Occipital lobe (tissue), 3 donors: ENCODE measurements at places on chromosomes 16 and 17. TPM values are rescaled to one million over a fixed set of nuclear protein-coding genes. Genes with fewer than 3 reads are reported as not detected.

IL34 gene
- total RNA-seq: 1.7 TPM

DNA sequence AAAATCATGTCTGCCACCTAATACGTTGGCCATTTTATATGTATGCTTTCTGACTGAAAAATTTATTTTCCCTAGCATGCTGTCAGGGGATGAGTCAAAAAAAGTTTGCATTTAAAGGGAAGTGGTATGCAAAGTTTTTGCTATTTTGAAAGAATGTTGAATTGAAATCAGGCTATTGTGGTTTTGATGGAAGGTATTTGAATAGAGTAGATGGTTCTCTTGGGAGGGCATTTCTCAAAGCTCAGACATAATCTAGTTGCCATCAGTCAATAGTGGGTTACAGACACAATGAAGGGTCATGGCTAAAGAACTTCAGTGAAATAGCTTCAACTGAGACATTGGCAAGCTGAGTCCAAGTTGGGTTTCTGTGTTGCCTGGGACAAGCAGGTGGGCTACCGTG is 102.4 kb downstream of the MAP2K6 start:
- no peak for DNase-seq

GAS2L2 gene
- total RNA-seq: 0.16 TPM

- no peak for DNase-seq
Measured at GRCh38 chr16:27374804-27375425, 27.1 kb upstream of the IL21R start.

OR2C1 gene
- 0.62 TPM for total RNA-seq

TTC19 gene
- 36.8 TPM for total RNA-seq

DGKE gene
- 42.0 TPM for total RNA-seq

GRCh38 chr17:2174468-2175293 is 119.8 kb downstream of the HIC1 start:
- no peak for DNase-seq

RSAD1 gene
- 24.2 TPM for total RNA-seq

TBC1D3C gene
- total RNA-seq: not detected

SPATA32 gene
- total RNA-seq: not detected

GPR139 gene
- 1.4 TPM for total RNA-seq

TMEM231 gene
- 17.0 TPM for total RNA-seq

DNA sequence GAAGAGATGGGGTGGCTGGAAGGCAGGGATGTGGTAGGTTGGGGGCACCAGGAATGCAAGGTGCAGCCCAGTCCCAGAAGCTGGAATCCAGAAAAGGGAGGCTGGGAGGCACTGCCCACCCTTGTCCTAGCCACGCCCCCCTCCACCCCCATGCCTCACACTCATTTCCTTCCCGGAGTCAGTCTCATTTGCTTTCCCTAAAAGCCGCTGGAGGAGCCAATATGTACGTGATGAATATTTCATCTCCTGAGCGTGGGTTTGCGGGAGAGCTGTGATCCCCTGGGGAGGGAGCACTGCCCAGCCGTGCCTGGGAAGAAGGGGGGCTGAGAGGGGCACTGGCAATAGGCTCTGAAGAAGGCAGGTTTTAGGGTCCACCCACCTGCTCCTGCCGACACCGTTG is 124.5 kb upstream of the LHX1 start:
- no peak for DNase-seq

- no peak for DNase-seq
Measured at GRCh38 chr16:31200821-31201568, 1.6 kb downstream of the PYCARD start.

COX6A2 gene
- total RNA-seq: not detected
